MCF 10A (cell line): ENCODE measurements at places on chromosomes 3 and 15. TPM values are rescaled to one million over a fixed set of nuclear protein-coding genes. Genes with fewer than 3 reads are reported as not detected.

XIRP1 gene
- total RNA-seq = not detected in 2 replicates

RHCG gene
- not detected in 2 replicates for total RNA-seq

FHIT gene
- total RNA-seq = 18.7 and 20.1 TPM in 2 replicates

LRRC34 gene
- not detected in 2 replicates for total RNA-seq

DNA sequence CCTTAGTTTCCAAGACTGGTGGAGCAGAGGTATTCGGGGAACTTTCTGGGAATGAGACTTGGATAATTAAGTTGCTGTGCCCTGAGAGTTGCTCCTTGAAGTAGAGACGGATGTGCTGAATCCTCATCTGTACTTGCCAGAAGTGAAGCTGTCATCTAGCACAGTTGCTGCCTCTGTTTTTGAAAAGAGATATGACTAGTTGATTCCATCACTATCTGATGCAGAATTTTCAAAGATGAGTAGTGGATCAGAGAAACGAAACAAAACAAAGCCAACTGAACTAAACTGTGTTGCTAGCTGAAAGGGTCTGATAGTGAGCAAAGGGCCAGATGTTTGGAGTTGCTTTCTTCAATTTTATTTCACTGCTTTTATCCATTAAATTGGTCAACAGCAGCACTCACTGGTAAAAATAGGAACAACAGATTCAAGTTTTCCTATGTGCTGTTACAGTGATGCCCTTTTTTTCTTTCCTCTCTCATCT is 52.7 kb downstream of the MITF start:
- peak; percentile 44 for DNase-seq

DNA sequence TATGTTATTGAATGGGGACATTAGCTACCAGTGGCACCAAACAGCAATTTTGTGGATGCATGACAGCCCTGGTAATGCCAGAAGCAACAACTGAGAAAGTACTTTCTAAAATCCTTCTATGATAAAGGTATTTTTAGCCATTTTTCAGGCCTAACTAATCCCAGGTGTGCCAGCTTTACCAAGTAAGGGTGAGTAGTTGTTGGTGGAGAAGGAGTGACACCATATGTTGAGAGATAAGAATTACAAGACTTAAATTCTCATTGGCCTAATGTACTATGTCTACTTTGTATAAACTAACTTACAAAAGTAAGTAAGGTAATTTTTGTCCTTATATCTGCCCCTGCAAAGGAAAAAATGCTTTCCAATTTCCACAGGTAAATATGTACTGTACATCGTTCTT is 4.1 kb upstream of the COX17 start:
- DNase-seq = peak; percentile 48

DNA sequence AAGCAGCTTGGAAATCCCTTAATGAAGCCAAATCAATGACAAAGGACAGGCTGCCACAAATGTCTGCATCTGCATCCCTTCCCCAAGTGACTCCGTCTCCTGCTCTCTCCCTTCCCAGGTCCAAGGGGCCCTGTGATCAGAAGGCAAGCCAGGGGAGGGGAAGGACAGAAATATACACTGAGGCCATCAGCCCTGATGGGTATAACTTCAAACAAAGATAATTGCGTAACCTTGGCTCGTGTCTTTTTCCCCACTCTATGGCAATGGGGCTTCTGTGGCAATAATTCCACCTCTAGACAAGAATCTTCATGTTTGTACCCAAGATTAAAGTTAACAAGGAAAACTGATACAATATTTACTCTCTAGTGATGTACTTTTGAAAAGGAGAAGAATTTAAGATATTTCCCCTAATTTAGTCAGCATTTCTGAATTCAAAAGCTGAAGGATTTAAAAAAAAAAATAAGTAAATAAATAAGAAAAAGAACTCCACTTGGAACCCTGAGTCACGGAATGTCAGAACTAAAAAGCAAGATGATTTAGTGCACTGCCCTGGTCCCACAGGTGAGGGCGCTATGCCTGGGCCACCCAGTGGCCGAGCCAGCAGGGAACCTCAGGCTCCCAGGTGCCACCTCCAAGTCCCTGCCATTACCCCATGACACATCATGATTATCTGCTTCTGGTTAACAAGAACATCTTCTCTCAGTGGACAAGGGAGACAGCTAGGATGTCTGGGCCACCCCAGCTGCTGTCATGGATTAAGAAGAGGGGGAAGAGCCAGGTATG is 154.5 kb downstream of the STT3B start:
- DNase-seq = no peak

GRCh38 chr3:22734756-22735155 is 468.4 kb upstream of the UBE2E2 start:
- peak; percentile 32 for DNase-seq

- DNase-seq = no peak
Observed at GRCh38 chr15:52805351-52806283, 15.5 kb upstream of the ONECUT1 start.

DNA sequence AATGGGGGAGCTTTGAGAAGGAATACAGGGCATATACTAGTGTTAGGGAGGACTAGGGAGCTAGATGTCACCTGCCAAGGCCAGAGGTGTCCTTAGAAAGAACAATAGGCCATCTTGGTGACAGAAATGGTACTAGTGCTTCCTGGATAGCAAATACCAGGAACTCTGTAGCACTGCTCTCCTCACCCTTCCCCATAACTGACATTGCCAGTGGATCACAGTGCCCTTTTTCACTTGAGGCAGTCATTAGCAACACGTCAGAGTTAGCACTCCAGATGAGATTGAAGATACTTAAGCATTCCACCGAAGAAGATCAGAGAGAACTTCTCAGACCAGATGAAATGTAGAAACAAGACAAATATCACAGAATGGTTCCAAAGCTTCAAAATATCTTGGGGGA is 103.1 kb upstream of the PDZRN3 start:
- no peak for DNase-seq

DNA sequence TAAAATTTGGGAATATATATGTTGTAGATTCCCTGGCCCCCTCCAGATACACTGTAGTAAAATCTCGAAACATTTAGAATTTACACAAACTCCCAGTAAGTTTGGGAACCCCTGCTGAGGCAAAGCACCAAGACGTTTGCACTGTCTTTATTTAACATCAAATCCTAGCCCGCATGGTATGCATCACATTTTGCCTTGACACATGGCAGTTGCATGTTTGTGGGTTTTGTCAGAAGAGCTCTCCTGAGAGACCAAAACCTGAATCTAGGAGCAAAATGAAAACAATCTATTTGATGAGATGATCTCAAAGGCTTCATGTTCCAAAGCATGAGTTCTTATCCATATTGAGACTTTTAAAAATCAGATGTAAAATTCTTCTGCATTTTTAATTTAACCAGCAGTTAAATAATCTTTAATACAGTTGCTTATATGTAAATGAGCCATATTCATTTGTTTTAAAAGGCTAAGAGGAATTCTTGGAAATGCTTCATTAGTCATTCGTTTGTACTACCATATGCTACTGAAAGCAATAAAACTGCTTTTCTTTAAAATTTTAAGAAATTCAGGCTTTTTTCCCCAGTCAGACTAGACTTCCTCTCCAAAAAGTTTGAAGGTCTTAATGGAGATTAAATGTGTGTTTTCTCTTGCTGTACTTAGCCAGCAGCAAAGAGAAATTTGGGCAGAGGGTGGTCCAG is 105.2 kb upstream of the BOC start:
- DNase-seq = no peak

DNA sequence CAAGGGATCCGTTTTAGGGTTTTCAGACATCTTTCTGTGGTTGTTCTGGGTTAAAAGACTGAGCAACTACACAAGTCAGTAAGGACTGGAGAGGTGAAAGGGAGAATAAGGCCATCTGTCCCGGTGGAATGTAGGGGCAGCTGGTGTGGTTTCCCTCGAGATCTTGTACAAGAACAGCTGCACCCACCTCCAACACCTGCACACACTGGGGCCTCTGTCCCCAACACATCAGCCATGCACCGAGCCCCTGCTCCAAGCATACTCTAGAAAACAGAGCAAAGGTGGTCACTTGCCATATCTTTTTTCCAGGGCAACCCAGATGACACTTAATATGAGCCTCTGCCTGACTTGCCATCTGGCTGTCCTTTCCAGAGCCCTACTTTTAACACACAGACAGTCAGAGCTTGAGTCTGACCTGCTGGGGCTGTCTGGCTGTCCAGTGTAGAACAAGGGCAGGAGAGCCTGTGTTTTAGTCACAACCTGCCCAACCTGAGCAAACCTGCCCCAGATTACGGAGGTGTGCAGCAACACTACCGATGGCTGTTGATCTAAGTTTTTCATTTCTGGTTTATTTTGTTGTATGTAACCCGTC is 12.2 kb downstream of the MAN2A2 start:
- no peak for DNase-seq

GRCh38 chr15:68774521-68775235 is 46.0 kb downstream of the ANP32A start:
- DNase-seq = no peak

- peak; percentile 8 for DNase-seq
Observed at GRCh38 chr15:80925597-80926059, 64.0 kb downstream of the MESD start.

GRCh38 chr3:53483821-53484220 is 10.6 kb upstream of the CACNA1D start:
- no peak for DNase-seq

- DNase-seq = no peak
Observed at GRCh38 chr3:55242921-55243320, 244.2 kb downstream of the WNT5A start.

DNA sequence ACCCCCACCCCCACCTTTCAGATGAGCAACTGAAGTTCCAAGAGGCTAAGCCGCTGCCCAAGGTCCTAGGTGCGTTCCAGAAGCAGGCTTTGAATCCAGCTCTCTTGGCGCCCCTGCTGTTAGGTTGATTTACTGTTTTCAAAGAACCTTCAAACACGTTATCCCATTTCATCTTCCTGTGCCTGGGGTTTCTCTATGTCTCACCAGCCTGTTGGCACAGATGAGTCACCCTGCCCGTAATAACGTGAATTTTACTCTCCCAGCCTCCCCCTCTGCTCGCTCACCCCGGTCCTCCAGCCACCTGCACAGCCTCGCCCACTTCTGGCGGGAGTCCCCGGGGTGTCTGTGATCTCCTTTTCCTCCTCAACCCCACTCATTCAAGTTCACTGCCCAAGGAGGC is 13.0 kb upstream of the TSEN2 start:
- DNase-seq = peak; percentile 89

- DNase-seq = peak; percentile 78
Observed at GRCh38 chr3:179652447-179653095, at the start of gene USP13. USP13 (plus strand) TSS chr3:179653040; CDS start chr3:179653226, 186 bp downstream.

- peak; percentile 91 for DNase-seq
Observed at GRCh38 chr15:63483521-63484371, 20.6 kb upstream of the USP3 start.

DNA sequence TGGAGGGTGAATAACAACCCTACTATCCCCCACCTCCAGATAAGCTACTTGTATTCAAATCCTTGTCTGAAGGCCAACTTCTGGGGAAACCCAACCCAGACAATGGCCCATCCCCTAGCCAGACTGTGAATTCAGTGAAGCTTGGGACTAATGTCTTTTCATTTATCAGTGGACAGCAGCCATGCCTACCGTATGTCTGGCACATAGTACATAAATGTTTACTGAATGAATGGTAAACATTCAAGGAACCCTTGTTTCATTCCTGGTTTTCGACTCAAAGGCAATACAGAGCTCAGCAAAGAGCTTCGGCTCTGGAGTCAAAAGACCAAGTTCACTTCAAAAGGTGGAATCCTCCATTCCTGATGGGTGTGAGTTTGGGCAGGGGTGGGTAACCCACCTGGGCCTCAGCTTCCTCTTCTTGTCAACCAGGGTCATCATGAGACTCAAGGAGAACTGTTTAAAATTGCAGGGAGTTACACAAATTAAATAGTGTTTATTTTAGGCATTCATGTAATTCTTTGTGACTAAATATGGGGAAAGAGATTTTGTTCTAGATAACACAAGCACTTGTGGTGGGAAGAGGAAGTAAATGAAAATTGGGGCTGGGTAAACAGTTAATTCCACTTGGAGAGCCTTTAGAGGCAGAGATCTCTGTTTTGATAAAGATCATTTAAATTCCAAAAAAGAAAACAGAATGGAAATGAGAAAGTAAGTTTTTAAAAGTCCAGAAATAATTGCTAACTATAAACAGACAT is 303.7 kb upstream of the WNT5A start:
- no peak for DNase-seq

- no peak for DNase-seq
Observed at GRCh38 chr3:190116551-190117067, 4.1 kb downstream of the P3H2 start.

DNA sequence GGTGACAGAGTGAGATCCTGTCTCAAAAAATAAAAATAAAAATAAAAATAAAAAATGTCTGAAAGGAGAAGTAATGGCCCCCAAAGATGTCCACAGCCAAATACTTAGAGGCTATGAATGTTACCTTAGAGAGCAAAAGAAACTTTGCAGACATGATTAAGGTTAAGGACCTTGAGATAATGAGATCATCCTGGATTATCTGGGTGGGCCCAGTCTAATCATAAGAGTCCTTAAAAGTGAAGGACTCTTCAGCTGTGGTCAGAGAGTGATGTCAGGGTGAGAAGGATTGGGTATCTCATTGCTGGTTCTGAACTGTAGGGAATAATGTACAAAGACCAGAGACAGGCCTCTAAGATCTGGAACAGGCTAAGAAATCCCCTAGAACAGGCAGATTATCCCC is 84.9 kb upstream of the POU1F1 start:
- no peak for DNase-seq

DNA sequence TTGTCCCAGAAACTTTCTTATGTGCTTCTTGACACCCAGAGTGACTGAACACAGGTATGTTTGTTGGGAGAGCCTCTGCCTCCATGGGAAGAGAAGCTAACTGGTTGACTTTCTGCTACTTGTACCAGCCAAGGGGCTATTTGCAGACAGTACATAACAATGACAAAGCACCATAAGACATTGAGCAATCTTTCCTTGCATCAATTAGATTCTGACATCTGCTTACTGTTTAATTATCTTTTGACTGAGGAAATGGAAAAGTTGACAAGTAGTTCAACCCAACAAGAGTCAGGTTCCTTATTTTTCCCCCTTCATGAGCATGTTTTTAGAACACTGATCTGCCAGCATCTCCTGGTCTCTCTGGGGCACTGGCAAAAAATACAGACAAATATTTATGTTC is 157.7 kb downstream of the RPLP1 start:
- no peak for DNase-seq

DNA sequence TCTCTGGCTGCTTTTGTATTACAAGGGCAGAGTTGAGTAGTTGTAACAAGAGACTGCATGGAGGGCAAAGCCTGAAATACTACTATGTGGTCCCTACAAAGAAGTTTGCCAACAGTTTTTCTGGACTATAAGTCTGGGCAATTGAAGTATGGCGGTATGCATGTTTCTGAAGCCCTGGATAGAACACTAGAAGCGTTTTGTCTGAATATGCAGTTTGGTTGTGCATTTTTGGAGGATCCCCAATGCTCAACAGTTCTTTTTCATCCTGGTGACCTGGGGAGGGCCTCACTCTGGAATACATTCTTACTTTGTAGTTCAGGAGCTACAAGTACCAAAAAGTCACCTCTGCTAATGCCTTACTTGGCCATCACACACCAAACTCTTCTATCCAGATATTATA is 29.6 kb downstream of the SH3GL3 start:
- no peak for DNase-seq
